Inflammatory macrophage treated with lipopolysaccharide for 4 hours (primary cell): ENCODE measurements at places on chromosomes 16 and 17.

DNA sequence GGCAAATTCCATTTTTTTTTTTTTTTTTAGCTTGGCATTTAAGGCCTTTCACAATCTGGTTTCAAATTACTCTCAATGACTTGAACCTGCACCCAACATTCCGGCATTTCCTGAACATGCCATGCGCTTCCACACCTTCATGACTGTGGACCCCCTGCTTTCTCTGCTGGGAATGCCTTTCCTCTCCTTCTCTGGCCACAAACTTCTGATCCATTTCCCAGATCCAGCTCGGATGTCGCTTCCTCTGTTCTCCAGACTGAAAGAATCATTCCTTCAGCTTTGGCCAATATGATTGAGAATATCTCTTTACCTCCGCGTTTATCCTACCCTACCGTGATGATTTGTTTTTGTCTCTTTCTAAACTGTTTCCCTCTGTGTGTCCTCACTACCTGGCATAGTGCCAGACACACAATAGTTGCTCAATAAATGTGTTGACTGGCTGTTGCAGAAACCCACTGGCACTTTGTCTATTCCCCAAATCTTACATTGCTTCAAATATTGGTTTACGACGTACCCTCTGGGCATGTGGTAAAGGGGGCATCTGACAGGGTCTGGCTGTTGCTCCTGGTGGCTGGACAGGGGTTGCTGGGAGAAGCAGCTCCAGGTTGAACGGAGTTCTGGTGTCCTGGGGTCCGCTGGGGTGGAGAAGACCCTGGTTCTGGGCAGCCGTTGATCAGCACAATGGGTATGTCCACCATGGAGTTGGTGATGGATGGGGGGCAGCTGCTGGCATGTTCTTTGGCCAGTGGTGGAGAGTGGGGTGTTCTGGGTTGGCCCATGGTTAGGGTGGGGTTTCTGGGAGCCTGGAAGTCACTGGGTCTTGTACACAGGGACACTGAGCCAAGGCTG lies 14.7 kb downstream of the TNS4 start:
- peak; percentile 52 for DNase-seq

DNA sequence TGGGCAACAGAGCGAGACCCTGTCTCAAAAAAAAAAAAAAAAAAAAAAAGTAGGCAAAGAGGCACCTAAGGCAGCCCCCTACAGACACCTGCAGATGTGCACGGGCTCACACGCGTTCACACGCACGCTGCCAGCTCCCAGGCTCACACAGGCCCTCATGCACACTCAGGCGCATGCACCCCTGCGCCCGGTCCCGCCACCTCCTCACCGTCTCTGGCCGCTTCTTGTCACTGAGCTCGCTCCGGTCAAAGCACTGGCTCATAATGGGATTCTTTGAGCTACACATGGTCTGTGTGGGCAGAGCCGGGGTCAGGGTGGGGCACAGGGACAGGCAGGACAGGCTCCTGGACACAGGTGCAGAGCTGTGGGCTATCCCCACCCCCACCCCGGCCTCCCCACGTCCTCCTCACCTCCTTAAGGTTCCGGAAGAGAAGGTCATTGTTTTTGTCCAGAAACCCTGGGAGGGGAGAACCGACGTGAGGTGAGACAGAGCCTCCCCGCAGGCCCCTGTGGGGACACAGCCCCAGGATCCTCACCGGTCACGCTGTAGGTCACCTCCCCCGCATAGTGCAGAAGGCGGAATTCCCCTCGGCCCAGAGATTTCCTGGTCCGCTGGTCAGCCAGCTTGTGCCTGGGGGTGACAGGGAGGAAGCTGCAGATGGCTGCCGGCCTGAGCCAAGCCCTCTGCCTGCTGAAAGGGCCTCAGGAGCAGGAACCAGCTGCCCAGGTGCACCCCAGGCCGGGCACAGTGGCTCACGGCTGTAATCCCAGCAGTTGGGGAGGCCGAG lies 17.9 kb downstream of the MYO1C start:
- DNase-seq, result peak; percentile 32

GRCh38 chr16:30010844-30011713 lies at the start of gene DOC2A:
DOC2A (minus strand) TSS chr16:30011027; CDS start chr16:30010222, 805 bp downstream.
- DNase-seq, result no peak

DNA sequence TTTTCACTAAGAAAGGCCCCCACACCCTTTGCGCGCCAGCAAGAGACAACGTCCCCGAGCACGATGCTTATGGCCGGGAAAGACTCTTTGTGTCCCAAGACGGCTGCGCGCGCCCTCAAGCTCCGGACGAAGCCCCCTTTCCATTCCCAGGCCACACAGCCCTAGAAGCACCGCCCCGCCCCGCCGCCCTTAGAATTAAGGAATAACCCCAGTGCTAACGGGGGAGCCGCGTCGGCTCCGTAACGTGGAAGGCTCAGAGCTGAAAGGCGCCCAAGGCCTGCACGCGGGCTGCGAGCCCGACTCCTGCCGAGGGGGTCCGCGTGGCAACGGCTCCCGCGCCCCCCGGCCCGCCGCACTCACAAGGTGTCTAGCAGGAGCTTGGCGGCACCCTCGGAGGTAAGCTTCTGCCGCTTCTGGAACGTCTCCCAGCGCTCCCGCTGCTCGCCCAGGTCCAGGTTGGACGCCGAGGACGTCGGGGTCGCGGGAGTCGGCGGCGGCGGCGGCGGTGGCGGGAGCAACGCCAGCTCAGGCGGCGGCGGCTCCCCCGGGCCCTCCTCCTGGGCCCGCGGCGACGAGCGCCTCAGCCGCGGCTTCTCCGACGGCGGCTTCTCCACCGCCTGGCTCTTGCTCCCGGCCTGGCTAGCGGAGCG lies 477 bp downstream of the CENPV start:
- no peak for DNase-seq

- no peak for DNase-seq
These were observed 215.8 kb downstream of the CDH8 start for GRCh38 chr16:61820398-61820797.

GRCh38 chr16:62363501-62363900 lies 327.3 kb upstream of the CDH8 start:
- no peak for DNase-seq
